ENCODE measurements at places on chromosomes 4 and X. TPM values are rescaled to one million over a fixed set of nuclear protein-coding genes. Genes with fewer than 3 reads are reported as not detected.
A peak's percentile ranks its signal among the peaks of the same experiment; 100 is the strongest.

SHOX gene
- total RNA-seq: not detected

CPZ gene
- not detected for total RNA-seq

BMX gene
- not detected for total RNA-seq

DNA sequence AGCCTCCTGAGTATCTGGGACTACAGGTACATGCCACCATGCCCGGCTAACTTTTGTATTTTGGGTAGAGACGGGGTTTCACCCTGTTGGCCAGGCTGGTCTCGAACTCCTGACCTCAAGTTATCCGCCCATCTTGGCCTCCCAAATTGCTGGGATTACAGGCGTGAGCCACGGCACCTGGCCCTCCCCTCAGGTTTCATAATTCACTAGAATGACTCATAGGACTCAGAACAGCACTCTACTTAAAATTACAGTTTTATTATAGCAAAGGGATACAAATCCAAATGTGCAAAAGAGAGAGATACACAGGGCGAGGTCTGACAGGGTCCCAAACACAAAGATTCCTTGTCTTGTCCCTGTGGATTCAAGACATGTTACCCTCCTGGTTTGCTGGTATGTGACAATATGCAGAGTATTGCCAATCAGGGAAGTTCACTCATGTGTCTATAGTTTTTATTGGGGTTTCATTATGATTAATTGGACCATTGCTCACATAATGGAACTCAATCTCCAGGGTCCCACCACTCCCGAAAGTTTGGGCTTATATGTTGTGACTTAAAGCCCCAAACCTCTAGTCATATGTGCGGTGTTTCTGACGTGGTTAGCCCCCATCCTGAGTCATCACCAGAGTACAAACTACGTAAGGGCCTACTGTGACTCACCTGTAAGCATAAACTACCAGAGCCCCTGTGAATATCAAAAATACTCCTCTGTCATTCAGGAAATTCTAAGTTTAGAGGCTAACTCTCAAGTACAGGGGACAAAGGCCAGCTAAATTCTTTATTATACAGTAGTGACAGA is 5.2 kb downstream of the YIPF6 start:
- no peak overlapping the region for H3K4me3 ChIP-seq
- peak overlapping the region; percentile 90 for H3K27ac ChIP-seq
- H3K27me3 ChIP-seq: no peaks in the 10 kb centered on the region
- peaks cover 29% of the 10 kb centered on the region for H3K4me1 ChIP-seq
- H3K36me3 ChIP-seq: peaks cover 2% of the 10 kb centered on the region

GRCh38 chrX:118199997-118200396 is 83.4 kb upstream of the KLHL13 start:
- no peaks in the 10 kb centered on the region for H3K27me3 ChIP-seq
- no peaks in the 10 kb centered on the region for H3K4me1 ChIP-seq
- no peak for DNase-seq
- H3K27ac ChIP-seq: no peak overlapping the region
- H3K4me3 ChIP-seq: no peak overlapping the region

- no peak for DNase-seq
- no peak overlapping the region for H3K27ac ChIP-seq
- no peaks in the 10 kb centered on the region for H3K36me3 ChIP-seq
- H3K27me3 ChIP-seq: no peaks in the 10 kb centered on the region
Observed at GRCh38 chrX:131305926-131306325, 16.8 kb upstream of the IGSF1 start.
